Body of pancreas (tissue), 4 donors: ENCODE measurements at places on chromosomes 4 and X. TPM values are rescaled to one million over a fixed set of nuclear protein-coding genes. Genes with fewer than 3 reads are reported as not detected.

SCML2 gene
- total RNA-seq = 2.3 TPM

HS3ST1 gene
- 0.99 TPM for total RNA-seq

SRPK3 gene
- not detected for total RNA-seq

NDST3 gene
- total RNA-seq = not detected

VBP1 gene
- total RNA-seq = 17.9 TPM

ZMAT1 gene
- 18.8 TPM for total RNA-seq

ARX gene
- 1.0 TPM for total RNA-seq

KLB gene
- 3.6 TPM for total RNA-seq

UGT2B7 gene
- 7.3 TPM for total RNA-seq

AMELX gene
- not detected for total RNA-seq

GPR78 gene
- total RNA-seq = not detected

CYBB gene
- total RNA-seq = 3.6 TPM

DNA sequence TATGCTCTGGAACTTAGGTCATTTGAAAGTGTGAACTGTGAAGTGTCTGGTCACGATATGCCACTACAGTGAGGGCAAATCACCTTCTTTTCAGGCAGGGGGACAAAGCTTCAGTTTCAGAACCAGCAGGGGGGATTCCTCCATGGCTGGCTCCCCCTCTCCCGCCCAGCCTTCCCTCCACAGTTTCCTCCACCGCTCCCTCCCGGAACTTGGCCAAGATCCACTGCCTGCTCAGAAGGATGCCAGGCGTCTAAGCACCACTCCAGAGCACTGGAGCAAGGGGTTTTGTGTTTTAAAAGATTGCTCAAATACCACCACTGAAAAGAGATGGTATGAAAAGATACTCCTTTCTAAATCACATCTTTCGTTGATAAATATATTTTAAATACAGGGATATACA is 126.9 kb downstream of the ELOVL6 start:
- H3K27ac ChIP-seq = no peak overlapping the region
- no peaks in the 10 kb centered on the region for H3K27me3 ChIP-seq
- no peaks in the 10 kb centered on the region for H3K36me3 ChIP-seq
- H3K4me1 ChIP-seq = peaks cover 5% of the 10 kb centered on the region
- DNase-seq = no peak
- no peak overlapping the region for H3K4me3 ChIP-seq

- no peak overlapping the region for H3K4me3 ChIP-seq
- no peaks in the 10 kb centered on the region for H3K4me1 ChIP-seq
- no peak overlapping the region for H3K27ac ChIP-seq
- no peaks in the 10 kb centered on the region for H3K36me3 ChIP-seq
- peak; percentile 11 for DNase-seq
- H3K27me3 ChIP-seq = no peaks in the 10 kb centered on the region
Measured at GRCh38 chrX:151505796-151506195, 57.7 kb upstream of the PASD1 start.

GRCh38 chr4:129064717-129065116 is 28.6 kb downstream of the SCLT1 start:
- H3K27ac ChIP-seq = no peak overlapping the region
- DNase-seq = no peak

GRCh38 chr4:167049257-167049656 is 185.0 kb downstream of the SPOCK3 start:
- no peaks in the 10 kb centered on the region for H3K4me1 ChIP-seq
- H3K36me3 ChIP-seq = no peaks in the 10 kb centered on the region
- no peaks in the 10 kb centered on the region for H3K27me3 ChIP-seq
- H3K4me3 ChIP-seq = no peak overlapping the region

- no peaks in the 10 kb centered on the region for H3K4me1 ChIP-seq
- no peak overlapping the region for H3K27ac ChIP-seq
- H3K36me3 ChIP-seq = no peaks in the 10 kb centered on the region
- H3K27me3 ChIP-seq = no peaks in the 10 kb centered on the region
- no peak for DNase-seq
- H3K4me3 ChIP-seq = no peak overlapping the region
Measured at GRCh38 chr4:184052616-184053015, 147.5 kb downstream of the STOX2 start.

GRCh38 chrX:71997320-71997719 is 86.7 kb downstream of the NHSL2 start:
- no peak overlapping the region for H3K27ac ChIP-seq
- no peaks in the 10 kb centered on the region for H3K27me3 ChIP-seq
- DNase-seq = no peak
- H3K4me1 ChIP-seq = no peaks in the 10 kb centered on the region
- no peaks in the 10 kb centered on the region for H3K36me3 ChIP-seq

- H3K27ac ChIP-seq = no peak overlapping the region
- H3K27me3 ChIP-seq = no peaks in the 10 kb centered on the region
- DNase-seq = no peak
- H3K36me3 ChIP-seq = no peaks in the 10 kb centered on the region
- H3K4me3 ChIP-seq = no peak overlapping the region
Measured at GRCh38 chrX:41596596-41596995, 92.2 kb upstream of the GPR34 start.

DNA sequence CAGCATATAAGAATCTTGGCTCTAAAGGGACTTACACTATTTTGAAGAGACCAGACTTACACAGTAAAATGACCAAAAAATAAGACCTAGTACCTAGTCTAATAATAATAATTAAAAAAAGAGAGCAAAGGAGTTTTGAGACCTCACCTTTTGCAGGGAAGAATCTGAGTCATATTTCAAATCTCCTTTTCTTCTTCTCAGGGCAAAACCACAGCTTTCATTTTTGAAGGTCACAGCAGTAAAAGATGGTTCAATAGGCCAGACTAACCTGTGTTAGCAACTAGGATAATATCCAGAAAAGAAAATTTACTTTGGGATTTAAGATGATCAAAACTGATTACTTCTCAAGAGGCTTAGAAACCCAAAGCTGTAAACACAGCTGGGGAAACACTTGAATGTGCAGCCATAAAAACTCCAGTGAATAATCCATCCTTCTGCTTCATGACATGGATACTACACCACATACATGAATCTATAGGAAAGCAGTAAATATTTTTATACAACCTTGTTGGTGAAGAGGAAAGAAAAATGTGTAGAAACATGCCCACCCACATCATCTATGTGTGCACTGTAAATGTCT is 25.9 kb upstream of the LNX1 start:
- no peak for DNase-seq
- H3K27me3 ChIP-seq = no peaks in the 10 kb centered on the region
- no peaks in the 10 kb centered on the region for H3K36me3 ChIP-seq
- H3K4me3 ChIP-seq = no peak overlapping the region
- H3K4me1 ChIP-seq = peaks cover 29% of the 10 kb centered on the region

DNA sequence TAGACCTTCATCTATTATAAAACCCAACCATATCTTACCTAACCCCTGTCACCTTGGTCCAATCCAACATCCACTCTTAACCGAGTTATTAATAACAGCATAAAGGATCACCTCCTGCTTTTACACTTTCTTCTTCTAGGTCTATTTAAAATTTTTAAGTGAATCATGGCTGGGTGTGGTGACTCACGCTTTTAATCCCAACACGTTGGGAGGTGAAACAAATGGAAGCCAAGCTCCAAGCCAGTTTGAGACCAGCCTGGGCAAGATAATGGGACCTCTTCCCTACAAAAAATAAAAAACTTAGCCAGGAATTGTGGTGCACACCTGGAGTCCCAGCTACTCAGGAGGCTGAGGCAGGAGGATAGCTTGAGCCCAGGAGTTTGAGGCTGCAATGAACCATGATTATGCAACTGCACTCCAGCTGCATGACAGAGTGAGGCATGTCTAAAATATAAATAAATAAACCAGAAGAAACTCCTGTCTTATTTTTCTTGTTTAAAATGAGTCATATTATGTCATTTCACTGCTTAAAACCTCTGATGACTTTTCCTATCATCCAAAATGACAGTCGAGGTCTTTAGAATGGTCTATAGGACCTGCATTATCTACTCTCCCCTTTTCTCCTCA is 188.4 kb downstream of the GASK1B start:
- H3K4me3 ChIP-seq = no peak overlapping the region
- H3K27me3 ChIP-seq = no peaks in the 10 kb centered on the region
- no peaks in the 10 kb centered on the region for H3K36me3 ChIP-seq
- DNase-seq = no peak

DNA sequence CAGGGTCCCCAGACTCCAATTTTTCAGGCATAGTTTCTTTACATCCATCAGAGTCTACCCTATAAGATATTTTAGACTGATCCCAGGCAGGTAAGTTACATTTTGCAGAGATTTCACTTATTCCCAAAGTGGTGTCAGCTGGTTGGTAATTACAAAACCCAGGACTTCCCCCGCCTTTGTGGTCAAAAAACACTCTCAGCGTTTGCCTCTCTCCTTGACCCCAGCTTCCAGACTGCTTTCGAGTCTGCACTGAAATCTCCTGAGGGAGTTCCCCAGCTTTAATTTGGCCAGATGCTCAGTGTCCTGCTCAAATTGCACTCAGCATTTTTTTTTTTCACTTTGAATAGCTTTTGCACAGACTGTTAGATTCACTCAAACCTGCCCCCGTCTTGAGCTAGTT is 11.2 kb upstream of the AMOT start:
- no peaks in the 10 kb centered on the region for H3K27me3 ChIP-seq
- H3K36me3 ChIP-seq = no peaks in the 10 kb centered on the region
- H3K27ac ChIP-seq = no peak overlapping the region
- no peaks in the 10 kb centered on the region for H3K4me1 ChIP-seq
- no peak overlapping the region for H3K4me3 ChIP-seq
- DNase-seq = peak; percentile 4

DNA sequence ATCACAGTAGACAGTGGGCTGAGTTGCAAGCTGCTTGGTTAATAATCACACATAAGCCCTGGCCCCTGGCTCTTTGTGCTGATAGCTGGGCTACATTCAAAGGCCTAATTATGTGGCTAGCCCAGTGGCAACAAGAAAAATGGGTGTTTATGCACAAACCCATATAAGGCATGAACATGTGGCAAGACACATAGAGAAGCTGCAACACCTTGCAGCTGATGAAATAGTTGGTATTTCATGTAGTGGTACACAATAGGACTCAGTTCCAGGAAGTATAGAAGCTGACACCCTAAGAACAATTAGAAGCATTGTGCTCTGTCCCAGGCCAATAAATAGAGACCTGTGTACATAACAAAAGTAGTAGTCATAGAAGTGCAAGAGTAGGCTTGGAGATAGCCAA is 14.6 kb upstream of the ZNF630 start:
- no peak overlapping the region for H3K4me3 ChIP-seq
- H3K4me1 ChIP-seq = no peaks in the 10 kb centered on the region
- DNase-seq = no peak
- H3K27me3 ChIP-seq = no peaks in the 10 kb centered on the region
- no peak overlapping the region for H3K27ac ChIP-seq
- no peaks in the 10 kb centered on the region for H3K36me3 ChIP-seq

DNA sequence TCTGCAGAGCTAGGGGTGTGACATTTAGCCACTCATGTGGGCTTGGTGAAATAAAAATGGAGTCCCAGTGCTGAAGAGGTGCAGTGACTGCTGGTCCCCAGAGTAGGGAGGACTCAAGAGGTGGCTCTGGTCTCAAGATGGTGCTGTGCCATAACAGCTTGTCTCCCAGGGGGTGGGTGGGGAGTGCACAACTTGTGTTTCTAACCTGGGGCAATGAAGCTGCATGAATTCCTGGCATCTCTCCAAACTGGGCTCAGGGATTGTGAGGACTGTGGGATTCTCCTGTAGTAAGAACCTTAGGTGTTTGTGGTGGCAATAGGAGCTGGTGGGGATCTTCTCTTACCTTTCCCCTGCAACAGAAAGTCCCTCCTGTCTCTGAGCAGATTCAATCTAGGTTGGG is 278.9 kb upstream of the SFRP2 start:
- H3K4me3 ChIP-seq = no peak overlapping the region
- H3K36me3 ChIP-seq = no peaks in the 10 kb centered on the region
- H3K27me3 ChIP-seq = no peaks in the 10 kb centered on the region
- no peaks in the 10 kb centered on the region for H3K4me1 ChIP-seq

GRCh38 chr4:3421470-3421869 is 20.3 kb upstream of the HGFAC start:
- DNase-seq = no peak
- no peak overlapping the region for H3K4me3 ChIP-seq
- H3K27ac ChIP-seq = no peak overlapping the region
- H3K4me1 ChIP-seq = no peaks in the 10 kb centered on the region
- no peaks in the 10 kb centered on the region for H3K36me3 ChIP-seq

- H3K27ac ChIP-seq = no peak overlapping the region
- H3K27me3 ChIP-seq = no peaks in the 10 kb centered on the region
- no peaks in the 10 kb centered on the region for H3K36me3 ChIP-seq
- H3K4me3 ChIP-seq = no peak overlapping the region
Measured at GRCh38 chr4:20019310-20020015, 232.2 kb upstream of the SLIT2 start.

GRCh38 chrX:110173192-110174175 is 144.4 kb downstream of the AMMECR1 start:
- no peaks in the 10 kb centered on the region for H3K36me3 ChIP-seq
- no peaks in the 10 kb centered on the region for H3K27me3 ChIP-seq
- no peak overlapping the region for H3K4me3 ChIP-seq
- DNase-seq = peak; percentile 14

DNA sequence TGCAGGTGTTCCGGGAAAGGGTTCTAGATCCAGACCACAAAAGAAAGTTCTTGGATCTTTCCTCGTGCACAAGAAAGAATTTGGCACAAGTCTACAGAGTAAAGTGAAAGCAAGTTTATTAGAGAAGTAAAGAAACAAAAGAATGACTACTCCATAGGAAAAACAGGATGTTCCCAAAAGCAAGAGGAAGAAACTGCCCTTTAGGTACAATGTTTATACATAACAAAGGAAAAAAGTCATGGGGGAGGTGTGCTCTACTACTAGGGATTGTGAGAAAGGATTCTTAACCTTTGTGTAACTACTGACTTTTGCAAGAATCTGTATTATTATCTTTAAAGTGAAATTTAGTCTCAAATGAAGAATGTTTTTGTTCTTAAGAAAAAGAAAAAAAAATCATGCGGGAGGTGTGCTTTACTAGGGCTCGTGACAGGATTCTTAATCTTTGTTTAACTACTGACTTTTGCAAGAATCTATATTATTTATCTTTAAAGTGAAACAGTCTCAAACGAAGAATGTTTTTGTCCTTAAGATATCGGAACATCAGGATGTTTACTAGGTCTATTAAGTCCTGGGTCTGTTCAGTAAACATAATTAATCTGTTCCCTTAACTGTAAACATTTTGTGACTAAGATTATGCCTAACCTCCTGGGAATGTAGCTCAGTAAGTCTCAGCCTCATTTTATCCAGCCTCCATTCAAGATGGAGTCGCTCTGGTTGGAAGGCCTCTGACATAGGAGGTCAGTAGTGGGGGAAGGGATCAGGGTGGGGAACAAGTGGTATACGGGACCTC is 110.4 kb upstream of the BEND4 start:
- H3K27me3 ChIP-seq = no peaks in the 10 kb centered on the region
- no peak overlapping the region for H3K4me3 ChIP-seq
- H3K36me3 ChIP-seq = no peaks in the 10 kb centered on the region
- H3K4me1 ChIP-seq = no peaks in the 10 kb centered on the region

- peaks cover 4% of the 10 kb centered on the region for H3K4me1 ChIP-seq
- no peak overlapping the region for H3K27ac ChIP-seq
- DNase-seq = no peak
- H3K4me3 ChIP-seq = no peak overlapping the region
Measured at GRCh38 chrX:40996886-40997530, 88.2 kb upstream of the USP9X start.

- H3K36me3 ChIP-seq = no peaks in the 10 kb centered on the region
- H3K27ac ChIP-seq = no peak overlapping the region
- H3K4me3 ChIP-seq = no peak overlapping the region
- H3K4me1 ChIP-seq = no peaks in the 10 kb centered on the region
Measured at GRCh38 chrX:155995321-155995875, 2.1 kb upstream of the IL9R start.

- no peak overlapping the region for H3K27ac ChIP-seq
- no peak overlapping the region for H3K4me3 ChIP-seq
- H3K27me3 ChIP-seq = no peaks in the 10 kb centered on the region
- peaks cover 23% of the 10 kb centered on the region for H3K4me1 ChIP-seq
- DNase-seq = no peak
- no peaks in the 10 kb centered on the region for H3K36me3 ChIP-seq
Measured at GRCh38 chr4:75733369-75733768, 9.0 kb downstream of the USO1 start.
